Activated CD8-positive, alpha-beta memory T cell treated with anti-CD3 and anti-CD28 coated beads for 4 hours (primary cell): ENCODE measurements at places on chromosomes 6 and 20.

GRCh38 chr20:60123096-60123495, 164.9 kb downstream of the CDH26 start:
- DNase-seq: no peak

- DNase-seq: no peak
Observed at GRCh38 chr6:121971931-121972335, 427.5 kb upstream of the HSF2 start.

DNA sequence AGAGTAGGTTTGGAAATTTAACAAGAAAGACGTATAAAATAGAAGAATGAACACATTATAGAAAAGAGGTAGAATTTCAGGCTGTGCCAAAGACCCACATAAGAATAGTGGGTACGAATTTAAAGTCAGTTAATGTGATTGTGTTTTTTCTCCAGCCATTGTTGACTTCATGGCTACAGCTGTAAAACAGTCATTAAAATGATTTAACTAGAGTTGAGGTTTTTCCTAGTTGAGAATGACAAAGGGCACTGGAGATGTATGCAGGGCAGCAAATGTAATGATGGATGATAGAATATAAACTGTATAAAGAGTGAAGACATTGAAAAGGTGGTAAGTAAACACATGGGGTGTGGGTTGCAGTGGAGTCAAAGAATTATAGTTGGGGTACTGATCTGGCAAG, 72.7 kb downstream of the LIN28B start:
- no peak for DNase-seq

- DNase-seq: no peak
Observed at GRCh38 chr6:231779-232178, 60.5 kb upstream of the DUSP22 start.

- no peak for DNase-seq
Observed at GRCh38 chr6:112384511-112384910, 37.4 kb downstream of the RFPL4B start.
